ENCODE measurements at places on chromosomes 1 and 21.

GRCh38 chr1:180365039-180365438 is 135.0 kb downstream of the LHX4 start:
- DNase-seq: peak; percentile 33

GRCh38 chr1:193677874-193678273 is 491.5 kb upstream of the B3GALT2 start:
- DNase-seq: no peak

- no peak for DNase-seq
These were observed 994.6 kb upstream of the PRMT6 start for GRCh38 chr1:106061586-106062495.

GRCh38 chr1:226863446-226863845 is 7.0 kb upstream of the PSEN2 start:
- DNase-seq: peak; percentile 71

All from inflammatory macrophage (primary cell).